ENCODE measurements at places on chromosomes 12 and 14. TPM values are rescaled to one million over a fixed set of nuclear protein-coding genes. Genes with fewer than 3 reads are reported as not detected.

- DNase-seq, result no peak
These were observed 367.3 kb downstream of the ALG10 start for GRCh38 chr12:34389378-34390170.

GRCh38 chr14:84236290-84236689 lies 1293.7 kb upstream of the FLRT2 start:
- no peak for DNase-seq

- no peak for DNase-seq
These were observed 90.2 kb downstream of the CALM1 start for GRCh38 chr14:90487031-90487430.

DNA sequence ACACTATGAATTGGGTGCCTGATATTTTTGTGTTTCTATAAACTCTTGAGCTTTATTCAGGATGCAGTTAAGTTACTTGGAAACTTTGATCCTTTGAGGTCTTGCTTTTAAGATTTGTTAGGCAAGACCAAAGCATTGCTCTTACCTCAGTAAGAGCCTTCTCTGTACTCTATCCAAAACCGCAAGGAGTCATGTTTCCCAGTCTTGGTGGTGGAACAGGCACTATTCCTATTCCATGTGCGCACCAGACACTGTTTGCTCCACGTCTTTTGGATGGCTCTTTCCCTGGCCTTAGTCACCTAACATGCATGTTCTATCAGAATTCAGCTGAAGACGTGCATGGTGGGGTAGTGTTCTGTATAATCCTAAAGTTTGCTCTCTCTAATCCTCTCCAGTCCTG lies 23.5 kb downstream of the CSRP2 start:
- DNase-seq, result no peak

- no peak for DNase-seq
These were observed 65.4 kb downstream of the CLMN start for GRCh38 chr14:95254288-95254687.

GRCh38 chr14:90467501-90467900 lies 70.7 kb downstream of the CALM1 start:
- no peak for DNase-seq

- no peak for DNase-seq
These were observed 57.9 kb upstream of the TMX1 start for GRCh38 chr14:51182131-51182565.

- no peak for DNase-seq
These were observed 564 bp downstream of the ATXN3 start for GRCh38 chr14:92105893-92106142.

GRCh38 chr14:80784820-80785219 lies 156.7 kb downstream of the CEP128 start:
- DNase-seq, result no peak

- no peak for DNase-seq
These were observed 25.3 kb upstream of the SPTLC2 start for GRCh38 chr14:77641534-77642341.

GRCh38 chr14:72645706-72646105 lies 248.2 kb downstream of the DPF3 start:
- no peak for DNase-seq

DNA sequence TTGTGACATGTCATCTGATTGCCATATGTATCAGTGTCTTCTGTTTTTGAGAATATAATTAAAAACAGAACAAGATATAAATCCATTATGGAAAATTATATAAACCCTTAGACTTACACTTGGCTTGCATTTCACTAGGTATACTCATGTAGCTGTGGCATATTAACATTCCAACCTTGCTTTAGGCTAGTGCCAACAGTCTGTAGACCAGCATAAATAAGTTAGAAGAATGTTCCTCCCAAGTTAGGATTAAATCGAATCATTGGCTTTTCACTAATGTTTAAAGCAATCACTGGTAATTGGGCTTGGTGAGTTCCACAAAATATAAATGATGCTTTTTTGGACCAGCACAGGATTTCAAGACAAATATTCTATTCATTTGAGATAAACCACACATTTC lies 103.0 kb downstream of the LIN7A start:
- DNase-seq, result no peak

GRCh38 chr12:108181095-108181454 lies 52.0 kb downstream of the WSCD2 start:
- no peak for DNase-seq

DNA sequence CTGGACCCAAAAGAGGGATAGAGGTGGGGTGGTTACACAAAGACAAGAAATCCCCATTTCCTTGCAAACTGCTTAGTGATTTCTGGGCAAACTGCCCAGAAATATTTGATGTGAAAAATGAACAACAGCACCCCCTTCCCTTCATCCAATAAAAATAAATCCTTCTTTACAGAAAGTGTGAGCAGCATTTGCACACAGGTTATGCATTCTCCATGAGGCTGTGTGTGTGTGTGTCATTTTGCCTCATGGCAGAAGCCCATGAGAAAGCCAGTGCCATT lies 17.2 kb upstream of the NRXN3 start:
- no peak for DNase-seq

DNA sequence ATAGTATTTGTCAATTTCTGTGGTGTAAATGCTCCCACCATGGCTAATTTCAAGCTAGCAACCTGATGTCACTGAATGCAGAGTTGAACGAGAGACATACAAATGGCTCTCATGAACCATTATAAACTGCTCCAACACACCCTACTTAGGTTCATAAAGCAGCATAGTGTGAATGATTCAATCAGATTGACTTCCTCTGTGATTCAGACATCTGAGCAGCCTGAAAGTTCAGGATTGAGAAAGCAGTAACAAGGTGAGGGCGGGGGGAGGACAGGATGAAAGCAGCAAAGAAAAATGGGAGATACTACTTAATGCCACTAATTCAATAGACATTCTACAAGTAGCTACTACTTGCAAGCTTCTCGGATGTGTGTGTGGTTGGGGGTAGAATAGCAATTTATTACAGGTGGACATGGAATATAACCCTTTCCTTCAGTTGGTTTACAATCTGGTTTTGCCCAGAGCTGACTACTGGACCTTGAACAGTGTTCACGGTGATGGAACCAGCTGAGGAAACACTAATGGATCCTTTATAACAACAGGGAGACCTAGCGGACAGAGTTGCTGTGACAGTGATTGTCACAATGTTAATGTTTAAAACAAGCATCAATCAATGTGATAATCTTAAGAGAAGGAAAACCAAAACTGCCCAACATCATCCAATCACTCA lies 52.5 kb upstream of the PELI2 start:
- DNase-seq, result no peak

Gene MPHOSPH9
- 50.1 TPM for polyA plus RNA-seq

Gene PARPBP
- polyA plus RNA-seq, result 29.6 TPM

Gene GRIP1
- 0.67 TPM for polyA plus RNA-seq

Gene ACOT6
- polyA plus RNA-seq, result not detected

Gene EXOC5
- polyA plus RNA-seq, result 19.9 TPM

Gene LRFN5
- 0.07 TPM for polyA plus RNA-seq
